ENCODE measurements at places on chromosomes 11 and 22.

GRCh38 chr11:119845756-119846155 is 116.8 kb upstream of the NECTIN1 start:
- DNase-seq: no peak

DNA sequence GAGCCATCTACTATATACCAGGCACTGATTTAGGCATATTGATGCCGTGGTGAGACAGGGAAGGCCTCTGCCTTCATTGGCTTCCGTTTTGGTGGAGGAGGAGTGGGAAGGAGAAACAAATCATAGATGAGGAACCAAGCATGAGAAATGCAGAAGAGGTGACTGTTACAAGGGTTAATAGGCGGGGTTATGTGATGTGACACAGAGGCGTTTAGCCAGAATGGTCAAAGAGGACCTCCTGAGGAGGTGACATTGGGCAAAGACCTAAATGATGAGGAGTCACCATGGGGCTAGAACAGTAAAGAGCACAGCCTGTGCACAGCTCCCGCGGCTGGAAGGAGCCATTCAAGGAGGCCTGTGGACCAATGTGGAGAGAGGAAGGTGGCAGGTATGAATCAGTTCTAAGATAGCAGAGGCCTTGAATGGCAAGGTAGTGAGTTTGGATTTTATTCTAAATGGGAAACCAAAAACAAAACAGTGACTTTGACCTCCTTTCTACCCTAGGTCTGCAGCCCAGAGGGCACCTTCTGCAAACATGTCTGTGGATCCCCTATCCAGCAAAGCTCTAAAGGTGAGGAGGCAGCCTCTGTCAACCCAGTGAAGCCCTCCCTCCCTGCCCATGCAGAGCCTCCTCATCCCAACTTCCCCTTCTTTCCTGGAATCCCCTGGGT is 11.7 kb downstream of the MAFF start:
- DNase-seq: no peak

DNA sequence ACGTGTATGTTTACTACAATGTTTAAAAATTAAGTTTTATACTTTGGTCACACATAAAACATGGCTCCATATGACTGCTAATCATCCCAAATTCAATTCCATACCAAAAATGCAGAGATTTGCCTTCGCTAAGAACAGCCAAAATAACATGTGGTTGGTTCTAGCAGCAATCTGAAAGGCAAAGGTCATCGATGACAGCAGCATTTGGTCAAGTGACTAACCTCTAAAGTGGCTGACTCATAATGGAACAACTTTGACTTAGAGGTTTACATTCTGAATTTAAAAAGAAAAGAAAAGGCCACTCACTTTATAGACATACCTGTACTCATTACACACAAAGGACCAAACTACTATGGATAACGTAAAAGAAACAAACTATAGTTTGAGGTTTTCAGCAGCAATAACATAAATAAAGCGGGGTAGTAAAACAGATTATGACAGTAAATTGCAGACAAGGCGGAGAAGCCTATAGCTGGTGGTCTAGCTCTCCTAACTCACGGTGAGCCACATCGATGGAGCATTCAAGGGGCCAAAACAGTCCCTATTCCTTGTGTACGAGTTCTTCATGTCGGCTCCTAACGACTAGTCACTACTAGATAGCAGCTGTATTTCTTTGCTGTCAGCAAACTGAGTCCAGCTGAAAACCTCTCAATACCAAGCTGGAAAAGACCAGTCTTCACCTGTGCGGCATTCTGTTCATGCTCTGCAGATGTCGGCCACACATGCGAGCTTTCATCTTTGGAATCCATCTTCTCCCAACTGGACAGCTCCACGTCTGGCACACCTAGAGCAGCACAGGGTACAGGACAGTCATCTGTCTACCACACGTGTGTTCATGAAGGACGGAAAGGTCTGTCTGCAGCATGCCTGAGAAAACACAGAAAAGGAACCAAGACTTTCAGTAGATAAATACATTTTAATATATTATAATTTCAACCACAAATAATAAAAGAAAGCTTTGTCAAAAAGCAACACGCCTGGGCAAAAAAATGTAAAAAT is 42.1 kb downstream of the PRDM10 start:
- no peak for DNase-seq

GRCh38 chr11:20303391-20303965 is 60.0 kb upstream of the HTATIP2 start:
- no peak for DNase-seq

DNA sequence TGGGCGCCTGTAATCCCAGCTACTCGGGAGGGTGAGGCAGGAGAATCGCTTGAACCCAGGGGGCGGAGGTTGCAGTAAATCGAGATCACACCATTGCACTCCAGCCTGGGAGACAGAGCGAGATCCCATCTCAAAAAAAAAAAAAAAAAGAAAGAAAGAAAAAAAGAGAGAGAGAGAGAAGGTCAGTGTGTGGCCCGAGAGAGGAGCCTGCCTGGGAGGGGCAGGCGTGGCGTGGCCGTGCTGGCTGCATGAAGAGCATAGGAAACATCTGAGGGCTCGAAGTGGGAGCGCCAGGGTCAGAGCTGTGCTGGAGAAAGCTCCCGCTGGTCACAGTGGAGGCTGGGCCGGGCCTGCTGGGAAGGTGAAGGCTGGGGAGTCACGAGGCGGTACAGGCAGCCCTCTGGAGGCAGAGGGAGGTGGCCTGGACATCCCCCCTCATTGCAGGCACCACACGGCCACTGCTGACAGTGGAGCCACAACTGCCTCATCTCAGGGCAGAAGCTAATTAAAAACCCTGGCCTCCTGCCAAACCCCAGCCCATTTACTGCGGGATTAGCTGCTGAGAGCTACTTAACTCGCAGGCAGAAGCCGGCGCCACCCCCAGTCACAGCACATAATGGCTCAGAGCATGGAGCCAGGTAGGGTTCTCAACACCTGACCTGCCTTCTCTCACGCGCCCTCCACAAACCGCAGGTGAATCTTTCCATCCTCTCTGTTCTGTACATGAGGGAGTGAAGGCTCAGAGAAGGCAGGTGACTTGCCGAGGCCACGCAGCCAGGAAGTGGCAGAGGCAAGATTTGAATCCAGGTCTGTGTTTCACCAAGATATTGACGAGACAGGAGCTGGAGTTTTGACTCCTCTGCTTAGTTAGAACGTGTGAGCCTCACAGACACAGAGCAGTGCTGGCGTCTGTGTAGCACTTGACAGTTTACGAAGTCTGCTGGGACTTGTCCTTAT is 32.6 kb downstream of the NFAM1 start:
- peak; percentile 98 for DNase-seq

DNA sequence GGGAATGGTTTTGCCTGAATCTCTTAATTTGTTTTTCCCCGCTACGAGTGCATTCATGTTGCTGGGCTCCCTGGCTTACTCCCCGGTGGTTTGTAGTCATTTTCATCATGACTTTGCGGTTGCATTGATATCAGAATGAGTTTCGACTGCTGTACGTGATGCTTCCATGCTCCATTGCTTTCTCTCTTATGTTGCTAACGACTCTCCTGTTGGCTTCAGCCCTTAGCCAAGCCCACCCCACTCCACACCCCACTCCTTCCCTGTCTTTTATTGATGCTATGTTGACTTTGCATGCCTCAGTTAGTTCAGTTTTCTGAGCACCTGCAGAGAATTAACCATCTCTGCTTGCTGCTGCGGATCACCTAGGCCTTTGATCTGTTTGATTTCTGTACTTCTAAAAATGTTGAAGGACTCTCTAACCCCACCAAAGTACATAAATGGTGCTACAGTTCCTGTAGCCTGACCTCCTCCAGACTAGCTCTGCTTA is 65.3 kb downstream of the ARFGAP2 start:
- DNase-seq: no peak

- DNase-seq: no peak
Observed at GRCh38 chr11:93193731-93194130, 4.1 kb downstream of the SLC36A4 start.

GRCh38 chr11:108931168-108931567 is 266.3 kb downstream of the DDX10 start:
- no peak for DNase-seq

GRCh38 chr11:73240190-73240781 is 22.2 kb downstream of the P2RY2 start:
- DNase-seq: no peak

- peak; percentile 81 for DNase-seq
Observed at GRCh38 chr11:62664405-62665074, 470 bp downstream of the C11orf98 start.

GRCh38 chr11:109130910-109131309 is 291.1 kb upstream of the C11orf87 start:
- DNase-seq: no peak

DNA sequence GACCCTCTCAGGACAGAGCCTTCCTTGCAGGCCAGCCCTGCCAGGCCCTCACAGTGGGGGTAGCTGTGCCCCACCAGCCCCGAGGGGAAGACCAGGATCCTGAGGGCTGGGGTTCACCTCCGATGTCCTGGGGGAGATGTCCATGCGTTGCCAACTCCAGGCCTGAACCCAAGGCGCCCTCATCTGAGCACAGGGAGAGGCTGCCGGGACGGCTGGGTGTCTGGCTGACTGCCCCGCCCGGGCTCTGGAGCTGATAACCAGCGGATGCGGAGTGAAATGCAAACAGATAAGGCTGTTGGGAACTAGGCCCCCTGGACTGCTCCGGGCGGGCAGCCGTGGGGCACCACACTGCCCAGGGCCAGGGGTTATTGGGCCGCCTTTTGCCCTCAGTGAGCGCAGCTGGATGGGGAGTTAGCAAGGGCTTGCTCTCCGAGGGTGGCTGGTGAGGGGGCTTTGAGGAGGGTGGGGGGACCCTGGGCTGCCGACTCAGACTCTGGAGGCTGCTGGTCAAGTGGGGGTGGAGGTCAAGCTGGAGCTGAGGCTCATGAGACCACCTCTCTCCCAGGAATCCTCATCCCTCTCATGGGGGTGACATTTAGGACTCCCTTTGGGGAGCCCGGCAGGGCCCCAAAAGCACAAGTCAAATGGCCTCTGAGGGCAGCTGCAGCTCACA is 5.6 kb upstream of the MUC6 start:
- DNase-seq: no peak

- no peak for DNase-seq
Observed at GRCh38 chr11:35043936-35044335, 95.0 kb upstream of the CD44 start.

DNA sequence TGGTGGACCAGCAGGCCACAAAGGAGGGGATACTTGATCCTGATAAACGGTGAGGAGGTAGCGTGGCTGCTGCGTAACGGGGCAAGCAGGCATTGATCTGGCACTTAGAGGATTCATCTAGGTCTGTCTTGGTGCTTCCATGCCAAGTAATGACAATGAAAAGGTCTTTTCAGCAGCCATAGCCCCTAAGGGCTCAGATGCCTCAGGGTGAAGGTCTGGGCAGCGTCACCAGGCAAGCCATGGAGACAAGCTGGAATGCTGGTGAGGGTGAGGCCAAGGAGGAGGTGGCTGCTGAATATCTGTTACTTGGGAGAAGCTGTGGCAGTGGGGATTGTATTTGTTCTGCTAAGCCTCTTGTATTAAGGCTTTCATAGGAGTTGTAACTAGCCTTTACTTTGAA is 4.8 kb upstream of the CHKB start:
- no peak for DNase-seq

DNA sequence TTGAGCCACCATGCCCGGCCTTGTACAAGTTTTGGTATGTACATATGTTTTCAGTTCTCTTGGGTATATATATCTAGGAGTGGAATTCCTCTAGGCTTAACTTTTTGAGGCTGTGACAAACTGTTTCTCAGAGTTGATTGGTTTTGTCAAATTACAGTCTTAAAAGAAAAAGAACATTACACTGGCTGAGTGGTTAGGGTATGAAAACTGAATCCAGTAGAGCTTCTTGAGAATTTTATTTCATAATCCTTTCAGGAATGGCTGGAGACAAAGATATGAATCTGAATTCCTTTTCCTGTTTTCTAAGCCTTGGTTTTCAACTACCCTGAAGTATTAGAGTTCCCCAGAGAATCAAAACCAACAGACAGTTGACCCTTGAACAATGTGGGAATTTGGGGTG is 6.5 kb downstream of the METTL15 start:
- no peak for DNase-seq

DNA sequence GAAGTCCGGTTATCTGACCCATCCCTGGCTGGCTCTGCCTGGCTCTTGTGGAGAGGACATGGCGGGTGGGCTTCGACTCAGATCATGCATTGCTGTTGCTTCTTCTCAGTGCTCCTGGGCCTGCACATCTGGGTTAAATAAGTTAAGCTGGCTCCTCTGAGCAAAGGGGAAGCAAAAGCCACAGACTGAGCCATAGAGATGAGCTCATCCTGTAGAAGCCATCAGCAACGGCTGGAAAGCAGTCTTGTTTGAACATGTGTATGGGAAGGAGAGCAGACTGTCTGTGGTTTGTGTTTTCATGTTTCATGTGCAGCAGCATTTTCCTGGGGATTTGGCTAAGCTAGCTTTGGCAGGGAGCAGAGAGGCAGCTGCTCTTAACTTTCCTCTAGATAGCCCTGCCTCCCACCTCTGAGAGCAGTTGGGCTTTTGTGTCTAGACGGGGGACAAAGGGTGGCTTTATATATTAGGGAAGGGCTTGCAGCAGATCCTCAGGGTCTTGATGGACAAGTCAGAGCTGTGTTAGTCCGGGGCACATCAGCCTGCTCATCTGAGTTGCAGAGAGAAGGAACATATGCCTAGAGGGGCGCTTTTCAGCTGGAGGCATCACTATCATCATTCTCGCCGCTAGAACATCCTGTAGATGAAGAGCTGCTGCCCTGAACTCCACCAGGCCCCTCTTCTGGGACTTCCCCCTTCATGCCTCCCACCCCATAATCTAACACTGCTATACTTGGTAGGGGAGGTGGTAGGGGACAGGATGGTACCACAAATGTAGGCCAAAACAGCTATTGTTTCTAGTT is 14.9 kb downstream of the DCPS start:
- DNase-seq: peak; percentile 19

DNA sequence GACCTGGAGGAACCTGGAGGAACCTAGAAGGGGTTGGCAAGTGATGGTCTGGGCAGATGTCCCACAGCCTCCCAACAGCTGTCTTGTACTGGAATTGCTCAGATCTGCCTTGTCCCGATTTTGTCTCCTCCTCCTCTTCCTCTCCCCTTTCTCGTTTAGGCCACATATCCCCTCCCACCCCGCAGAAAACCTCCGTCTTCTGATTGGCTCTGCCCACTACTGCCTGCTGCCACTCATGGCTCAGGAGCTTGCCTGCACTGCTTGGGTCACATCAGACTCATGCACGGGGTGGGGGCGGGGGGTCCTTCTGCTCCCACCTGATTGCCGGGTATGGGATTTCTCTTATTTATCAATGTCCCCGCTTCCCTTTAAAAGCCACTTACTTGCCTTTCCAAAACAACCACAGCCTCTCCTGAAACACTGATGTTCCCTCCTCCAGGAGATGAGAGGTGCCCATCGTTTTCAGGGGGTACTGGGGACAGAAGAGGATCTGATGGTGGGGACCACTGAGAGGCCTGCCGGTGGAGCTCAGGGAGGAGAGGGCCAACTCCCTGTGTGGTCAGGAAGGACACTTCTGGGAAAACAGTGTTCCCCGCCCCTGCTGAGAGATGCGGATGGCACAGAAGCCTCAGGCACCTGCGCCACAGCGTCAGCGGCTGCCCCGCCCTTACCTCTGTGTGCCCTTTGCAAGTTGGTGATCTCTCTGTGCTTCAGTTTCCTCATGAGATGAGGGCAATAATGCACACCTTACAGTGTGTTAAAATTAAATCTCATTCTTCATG is 14.7 kb downstream of the TOM1 start:
- no peak for DNase-seq

- no peak for DNase-seq
Observed at GRCh38 chr11:95720195-95720594, 69.4 kb downstream of the FAM76B start.

GRCh38 chr11:127454856-127455255 is 454.3 kb upstream of the KIRREL3 start:
- DNase-seq: no peak
